ENCODE measurements at places on chromosomes 3 and 15. TPM values are rescaled to one million over a fixed set of nuclear protein-coding genes. Genes with fewer than 3 reads are reported as not detected.

- no peak overlapping the region for H3K4me3 ChIP-seq
- H3K27ac ChIP-seq = no peak overlapping the region
- H3K27me3 ChIP-seq = no peaks in the 10 kb centered on the region
Observed at GRCh38 chr3:124938896-124939295, 4.3 kb upstream of the MUC13 start.

GRCh38 chr3:50743643-50744042, 68.9 kb downstream of the DOCK3 start:
- H3K27me3 ChIP-seq = no peaks in the 10 kb centered on the region
- no peak overlapping the region for H3K27ac ChIP-seq
- H3K4me1 ChIP-seq = no peaks in the 10 kb centered on the region
- no peak overlapping the region for H3K4me3 ChIP-seq
- DNase-seq = no peak
- no peaks in the 10 kb centered on the region for H3K36me3 ChIP-seq

DNA sequence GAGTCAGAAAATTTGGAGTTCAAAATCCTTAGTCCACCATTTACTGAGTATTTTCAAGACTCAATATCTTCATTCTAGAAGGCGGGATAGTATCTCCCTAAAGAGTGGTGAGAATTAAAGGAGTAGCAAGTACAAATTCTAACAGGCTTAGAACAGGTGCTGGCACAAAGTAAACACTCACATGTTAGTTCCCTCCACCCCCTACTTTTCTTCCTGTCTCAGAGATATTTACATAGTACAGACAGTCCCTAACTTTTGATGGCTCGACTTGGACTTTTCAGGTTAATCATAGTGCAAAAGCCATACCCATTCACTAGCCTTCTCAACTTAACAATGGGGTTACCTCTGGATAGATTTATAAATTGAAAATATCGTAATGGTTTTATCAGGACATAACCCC, 476.2 kb upstream of the RASGRP1 start:
- DNase-seq = no peak
- no peaks in the 10 kb centered on the region for H3K4me1 ChIP-seq
- no peak overlapping the region for H3K4me3 ChIP-seq
- no peaks in the 10 kb centered on the region for H3K27me3 ChIP-seq
- H3K27ac ChIP-seq = no peak overlapping the region

DNA sequence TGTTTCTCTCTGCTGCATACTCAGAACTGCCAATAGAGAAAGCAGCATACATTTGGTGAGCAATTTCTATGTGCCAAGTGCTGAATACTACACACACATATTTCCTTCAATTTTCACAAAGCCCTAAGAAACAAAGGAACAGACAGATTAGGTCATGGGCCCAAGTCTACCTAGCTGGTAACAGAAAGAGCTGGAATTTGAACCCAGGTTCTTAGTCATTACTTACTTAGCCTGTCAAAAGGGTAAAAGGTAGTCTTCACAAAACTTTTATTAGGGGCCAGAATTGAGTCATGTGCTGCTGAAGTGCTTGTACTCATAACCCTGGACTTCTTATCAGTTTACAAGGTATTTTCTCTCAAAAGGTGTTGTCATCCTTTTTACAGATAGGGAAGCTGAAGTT, 10.4 kb upstream of the ABHD17C start:
- no peaks in the 10 kb centered on the region for H3K27me3 ChIP-seq
- H3K4me1 ChIP-seq = no peaks in the 10 kb centered on the region
- H3K27ac ChIP-seq = no peak overlapping the region
- H3K4me3 ChIP-seq = no peak overlapping the region
- peak; percentile 41 for DNase-seq
- no peaks in the 10 kb centered on the region for H3K36me3 ChIP-seq

Gene TEX9
- 9.8 TPM for total RNA-seq

Gene ATXN7
- total RNA-seq = 34.3 TPM

Gene TICRR
- 1.8 TPM for total RNA-seq

Data from stomach (tissue), 19 donors.